ENCODE measurements at places on chromosomes 5 and 9.

DNA sequence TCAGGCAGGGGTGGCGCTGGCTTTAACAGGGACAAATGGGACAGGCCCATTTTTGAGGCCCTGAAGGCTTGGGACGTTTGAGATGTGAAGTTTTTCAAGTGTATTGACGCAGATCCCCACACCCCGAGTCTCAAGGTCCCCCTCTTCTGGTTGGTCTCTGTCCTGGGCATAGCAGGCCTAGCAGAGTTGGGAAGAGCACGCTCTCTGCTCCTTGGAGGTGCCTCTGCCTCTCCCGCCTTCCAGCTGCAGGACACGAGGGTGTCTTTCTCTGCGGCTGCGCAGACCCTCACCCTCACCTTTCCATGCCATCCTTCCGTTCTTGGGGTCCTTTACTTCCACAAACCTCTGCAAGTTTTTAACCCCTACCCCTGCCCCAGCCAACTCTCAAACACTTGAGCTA, 18.6 kb downstream of the ADAMTSL2 start:
- no peak for DNase-seq

DNA sequence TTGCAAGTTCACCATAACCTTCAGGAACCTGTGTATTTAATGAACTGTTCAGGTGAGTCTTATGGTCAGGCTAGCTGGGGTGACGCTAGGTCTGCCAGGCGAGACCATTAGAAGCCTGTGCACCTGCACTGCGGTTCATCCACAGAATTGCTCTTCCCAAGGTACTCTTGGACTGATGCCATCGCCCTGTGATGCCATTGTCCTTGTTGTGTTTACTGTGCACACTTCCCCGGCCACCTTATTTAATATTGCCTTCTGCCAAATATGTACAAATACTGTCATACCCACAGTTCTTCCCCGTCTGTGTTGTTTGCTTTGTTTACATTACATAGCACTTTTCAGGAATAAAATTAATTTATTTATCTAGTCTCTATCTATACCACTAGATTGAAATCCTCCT, 66.3 kb downstream of the RCL1 start:
- DNase-seq = no peak

GRCh38 chr5:144187699-144188294, 17.1 kb downstream of the KCTD16 start:
- DNase-seq = no peak

DNA sequence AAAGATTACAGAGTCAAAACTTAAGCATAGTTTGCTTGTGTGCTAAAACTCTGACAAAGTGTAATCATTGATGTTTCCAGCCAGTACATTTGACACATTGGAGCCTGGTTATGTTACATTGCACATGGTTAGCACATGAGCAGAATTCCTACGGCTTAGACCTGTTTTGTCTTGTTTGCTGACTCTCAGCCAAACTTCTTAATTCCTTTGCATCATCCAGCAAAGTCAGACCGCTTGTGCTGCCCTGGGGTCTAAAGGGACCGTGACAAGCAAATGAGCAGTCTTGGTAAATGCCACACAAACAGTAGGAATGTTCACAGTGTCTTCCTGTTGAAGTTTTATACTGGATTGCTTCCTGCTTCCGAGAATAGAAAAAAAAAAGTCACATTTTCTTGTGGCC, 72.0 kb upstream of the ENTREP1 start:
- DNase-seq = no peak

DNA sequence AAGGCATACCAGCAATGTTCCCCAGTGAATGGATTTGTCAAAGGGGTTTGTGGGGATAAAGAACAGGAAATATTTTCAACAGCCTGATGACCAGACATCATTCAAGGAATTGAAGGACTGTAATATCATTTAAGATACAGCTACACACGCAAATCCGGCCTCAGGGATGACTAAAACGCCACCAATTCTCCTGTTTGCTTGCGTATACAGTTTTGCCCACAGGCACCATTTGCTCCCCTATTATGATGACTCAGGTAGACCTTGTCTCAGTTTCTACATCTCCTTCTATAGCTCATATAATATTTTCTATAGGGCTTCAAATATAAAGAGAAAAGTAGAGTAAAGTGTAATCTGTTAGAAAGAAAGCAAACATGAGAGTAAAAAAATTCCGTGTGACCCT, 29.7 kb upstream of the ITGA1 start:
- DNase-seq = no peak

DNA sequence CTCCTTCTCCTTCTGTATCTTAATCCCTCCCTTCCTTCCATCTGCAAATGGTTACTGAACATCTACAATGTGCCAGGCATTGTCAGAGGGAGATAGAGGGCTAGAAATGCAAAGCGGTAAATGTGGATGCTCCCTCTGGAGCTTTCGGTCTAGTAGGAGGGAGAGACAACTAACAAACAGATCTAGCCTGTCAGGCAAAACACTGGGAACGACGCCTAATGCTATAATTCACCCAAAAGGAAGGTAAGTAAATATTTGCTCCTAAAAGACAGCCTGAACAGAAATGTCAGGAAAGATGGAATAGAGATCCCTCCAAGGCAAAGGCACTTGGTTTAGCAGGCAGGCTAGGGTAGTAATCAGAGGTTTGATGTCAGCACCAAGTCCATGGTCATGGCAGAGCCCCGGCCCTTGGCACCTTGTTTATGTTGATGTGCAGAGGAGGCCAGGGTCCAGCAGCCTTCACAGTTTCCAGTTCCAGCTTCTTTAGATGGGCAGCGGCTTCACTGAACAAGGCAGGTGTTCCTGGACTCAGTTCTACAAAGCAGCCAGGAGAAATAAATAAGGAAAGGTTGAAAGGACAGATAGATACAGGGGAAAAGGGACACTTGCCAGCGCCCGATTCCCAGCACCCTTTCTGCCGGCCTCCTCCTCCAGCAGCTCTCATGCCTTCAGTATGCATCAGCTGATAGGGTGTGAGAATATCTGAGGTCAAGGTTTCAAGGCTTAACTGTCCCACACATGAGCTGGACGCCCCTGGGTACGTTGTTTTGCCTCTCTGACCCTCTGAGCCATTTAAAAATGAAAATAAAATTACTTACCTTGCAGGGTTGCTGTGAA, 46.5 kb upstream of the FRRS1L start:
- no peak for DNase-seq

DNA sequence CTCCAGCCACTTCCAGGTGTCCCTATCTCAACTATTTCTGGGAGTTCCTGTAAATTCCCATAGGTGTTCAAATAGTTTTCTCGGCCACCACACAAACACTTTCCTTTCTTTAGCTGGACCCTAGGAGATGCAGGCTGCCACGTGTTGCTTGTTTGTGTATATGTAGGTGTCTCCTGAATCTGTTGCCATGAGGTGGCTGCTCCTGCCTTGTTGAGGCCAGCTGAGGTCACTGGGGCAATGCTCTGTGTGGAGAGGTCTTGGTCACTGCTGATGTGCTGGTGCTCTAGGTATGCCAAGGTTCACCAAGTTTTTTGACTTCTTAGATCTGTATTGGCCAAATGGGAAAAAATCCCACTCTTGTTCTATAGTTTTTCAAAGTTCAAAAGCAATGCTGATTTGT, 132.5 kb upstream of the CHD1 start:
- no peak for DNase-seq

- no peak for DNase-seq
Observed at GRCh38 chr9:90803860-90804593, 2.4 kb downstream of the SYK start.

- DNase-seq = no peak
Observed at GRCh38 chr5:161847941-161848391, at the start of gene GABRA1. Gene GABRA1 (plus strand): TSS chr5:161848120. CDS start chr5:161850811, 2,691 bp downstream.

GRCh38 chr9:84271531-84271900, 69.0 kb downstream of the SLC28A3 start:
- DNase-seq = no peak

DNA sequence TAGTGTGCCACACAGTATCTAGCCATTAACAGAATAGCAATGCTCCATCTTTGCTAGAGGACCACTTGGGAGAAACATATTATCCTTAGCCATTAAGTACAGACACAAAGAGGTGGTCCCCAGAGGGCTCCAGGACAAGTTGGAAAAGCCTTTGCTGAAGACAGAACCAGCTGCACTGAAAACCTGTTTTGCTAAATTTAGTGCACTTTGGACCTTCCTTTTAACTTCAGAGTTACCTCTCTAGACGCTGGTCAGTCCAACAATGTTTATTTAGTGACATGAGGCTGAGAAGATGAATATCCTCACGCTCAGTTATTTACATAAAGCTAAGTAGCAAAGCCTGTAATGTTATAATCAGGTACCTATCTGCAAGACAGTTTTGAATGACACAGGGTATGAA, 265.0 kb upstream of the ZNF608 start:
- DNase-seq = no peak

GRCh38 chr5:149865746-149866145, 78.8 kb downstream of the PDE6A start:
- DNase-seq = no peak

GRCh38 chr9:77968506-77968905, 63.1 kb downstream of the GNAQ start:
- DNase-seq = no peak

- DNase-seq = no peak
Observed at GRCh38 chr9:123225995-123226394, 42.4 kb downstream of the STRBP start.

DNA sequence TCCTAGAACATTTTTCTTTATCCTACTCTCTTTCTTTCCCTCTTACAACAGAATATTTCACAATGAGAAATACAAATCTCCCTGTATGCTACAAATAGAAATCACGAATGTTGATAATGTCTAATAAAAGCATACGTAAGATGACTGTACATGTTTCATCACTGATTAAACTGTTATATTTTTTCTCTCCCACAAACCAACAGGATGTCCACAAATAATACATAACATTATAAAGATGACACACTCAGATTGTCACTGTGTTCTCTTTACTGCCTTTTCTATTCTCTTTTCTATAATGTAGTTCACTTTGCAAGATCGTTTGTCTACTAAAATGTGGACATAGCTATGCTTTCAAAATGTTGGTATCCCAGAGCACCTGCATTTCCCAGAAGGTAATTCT, 90.7 kb upstream of the PARP8 start:
- DNase-seq = no peak

DNA sequence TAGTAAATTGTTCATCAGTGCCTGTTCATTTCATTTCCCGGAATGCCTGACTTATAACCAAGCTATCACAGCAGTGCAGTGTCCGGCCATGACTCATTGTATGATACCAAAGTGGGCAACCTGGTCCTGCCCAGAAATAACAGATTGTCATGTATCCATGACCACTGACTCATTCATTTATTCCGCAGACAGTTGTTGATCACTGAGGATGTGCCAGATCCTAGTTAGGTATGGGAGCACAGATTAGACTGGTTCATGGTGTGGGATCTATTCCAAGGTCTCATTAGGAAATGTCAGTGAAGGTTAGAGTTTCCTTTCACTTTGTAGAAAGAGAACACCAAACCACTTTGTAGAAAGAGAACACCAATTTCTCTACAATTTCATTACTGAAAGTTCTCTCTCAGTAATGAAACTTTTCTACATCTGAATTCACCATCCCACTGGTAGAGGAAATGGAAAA, 8.7 kb downstream of the NREP start:
- DNase-seq = no peak

DNA sequence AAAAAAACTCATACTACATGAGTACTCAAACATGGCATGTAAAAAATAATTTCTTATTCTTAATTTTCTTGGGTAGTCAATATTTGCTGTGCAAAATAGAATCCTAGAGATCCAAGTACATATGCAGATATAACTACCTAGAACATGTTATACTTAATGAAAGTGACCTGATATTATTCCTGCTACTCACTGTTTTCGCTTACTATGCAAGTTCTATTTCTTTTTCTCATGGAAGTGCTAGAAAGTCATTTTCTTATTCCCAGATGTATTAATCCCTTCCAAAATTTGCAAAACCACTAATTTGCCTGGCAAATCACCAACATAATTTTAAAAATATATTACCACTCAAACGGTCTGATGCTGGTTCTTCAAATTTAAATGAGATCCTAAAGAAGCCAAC, 19.2 kb upstream of the PLAC8L1 start:
- no peak for DNase-seq

DNA sequence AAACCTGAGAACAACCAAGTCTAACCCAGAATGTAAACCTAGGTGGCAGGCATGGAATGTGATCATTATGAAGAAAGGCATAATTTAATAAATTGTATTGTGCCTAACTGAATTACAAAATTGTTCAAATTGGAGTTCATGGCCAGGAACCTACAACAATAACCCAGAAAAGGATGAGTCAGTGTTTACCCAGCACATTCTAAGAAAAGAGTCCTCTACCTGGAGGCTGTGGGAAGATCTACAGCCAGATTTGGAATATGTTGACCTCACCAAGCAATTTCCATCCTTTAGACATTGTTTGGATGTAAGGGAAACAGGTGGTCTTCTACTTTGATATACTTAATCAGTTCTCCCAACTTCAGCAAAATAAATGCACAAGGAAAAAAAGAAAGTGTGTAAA, 152.2 kb downstream of the TMEM161B start:
- no peak for DNase-seq
